ENCODE measurements at places on chromosomes 3 and 15.

DNA sequence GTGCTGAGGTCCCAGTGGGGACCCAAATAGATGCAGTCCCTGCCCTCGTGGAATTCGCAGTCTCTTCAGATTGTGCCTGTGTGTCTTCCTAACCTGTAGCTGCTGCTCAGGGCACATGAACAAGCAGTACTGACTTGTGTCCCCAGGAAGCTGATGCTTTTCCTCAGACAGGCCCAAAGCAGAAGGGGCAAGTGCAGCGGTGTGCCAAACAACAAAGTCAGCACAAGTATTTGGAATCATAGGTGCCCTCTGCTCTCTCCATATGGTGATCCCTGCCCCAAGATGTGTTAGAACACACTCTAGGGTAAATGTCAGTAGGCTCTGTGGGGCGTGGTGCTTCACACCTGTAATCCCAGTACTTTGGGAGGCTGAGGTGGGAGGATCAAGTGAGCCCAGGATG, 21.9 kb downstream of the BHLHE40 start:
- no peak for DNase-seq

DNA sequence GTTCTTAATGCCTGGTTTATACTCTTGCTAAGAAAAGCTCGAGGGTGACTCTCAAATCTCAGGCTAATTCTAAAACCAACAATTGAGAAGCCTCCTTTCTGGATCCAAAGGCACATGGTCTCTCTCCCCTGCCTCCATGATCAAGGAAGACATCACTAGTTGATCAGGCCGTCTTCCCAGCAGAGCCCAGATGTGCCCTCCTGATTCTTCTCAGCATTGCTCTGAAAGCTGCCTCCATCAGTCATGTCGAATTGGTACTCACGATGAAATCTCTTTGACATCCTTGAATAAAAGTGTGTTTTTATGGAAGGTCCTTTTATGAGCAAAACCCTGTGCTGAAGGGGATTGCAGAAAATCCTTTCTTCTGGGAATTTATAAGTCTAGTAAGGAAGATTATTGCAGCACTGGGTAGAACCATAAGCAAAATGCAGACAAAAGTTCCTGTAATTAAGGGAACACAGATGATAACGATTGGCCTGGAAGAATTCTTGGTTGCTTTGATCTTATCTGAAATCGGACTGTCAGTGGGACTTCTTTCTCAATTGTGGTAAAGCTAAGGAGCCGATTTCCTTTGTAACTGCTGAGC, 345.9 kb downstream of the PTPRG start:
- DNase-seq = no peak

- no peak for DNase-seq
Observed at GRCh38 chr3:37989821-37990480, 635 bp upstream of the VILL start.

GRCh38 chr3:59978979-59979378, 929.2 kb upstream of the CFAP20DC start:
- DNase-seq = no peak

DNA sequence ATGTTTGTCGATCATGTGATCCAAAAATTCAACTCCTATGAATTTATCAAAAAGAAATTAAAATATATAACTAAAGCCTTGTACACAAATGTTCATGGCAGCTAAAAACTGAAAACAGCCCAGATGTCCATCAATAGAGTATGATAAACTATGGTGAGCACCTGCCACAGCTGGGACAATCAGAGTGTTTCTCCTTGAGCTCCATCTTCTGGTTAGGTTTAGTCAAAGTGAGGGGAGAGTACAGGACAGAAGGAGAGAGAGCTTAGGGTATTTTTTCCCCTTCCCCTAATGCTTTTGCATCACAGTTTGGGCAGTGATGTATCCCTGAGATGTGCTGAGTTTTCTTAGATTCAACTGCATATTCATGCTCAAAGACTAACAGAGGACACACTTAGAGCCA, 65.5 kb downstream of the FSIP1 start:
- DNase-seq = no peak
